Occipital lobe (tissue), 3 donors: ENCODE measurements at places on chromosomes 6 and 20.

DNA sequence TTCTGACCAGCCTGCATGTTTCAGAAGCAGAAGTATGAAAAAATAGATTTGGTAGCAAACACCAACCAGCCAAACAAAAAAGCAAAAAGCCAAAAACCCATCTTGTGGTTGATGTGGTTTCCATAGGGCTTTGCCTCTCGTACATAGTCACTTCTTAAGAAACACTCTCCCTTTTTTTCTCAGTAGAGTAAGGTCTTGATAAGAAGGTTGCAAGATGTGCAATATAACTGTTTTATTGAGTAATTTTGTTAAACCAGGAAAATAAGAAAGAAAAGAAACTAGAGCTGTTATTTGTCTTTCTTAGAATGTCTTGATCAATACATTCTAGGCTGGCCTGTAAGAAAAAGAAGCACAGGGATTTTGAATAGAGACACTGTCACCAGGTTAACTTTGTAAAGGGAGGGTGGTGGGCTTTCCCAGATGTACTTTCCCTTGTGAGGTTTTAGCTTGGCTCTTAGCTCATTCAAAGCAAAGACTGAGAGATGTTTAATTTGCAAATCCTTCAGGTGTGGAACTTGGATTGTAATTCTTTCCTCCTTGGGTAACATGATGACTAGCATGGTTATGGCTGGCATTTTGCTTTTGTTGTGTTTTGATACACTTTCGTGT, 49.7 kb downstream of the AKAP12 start:
- DNase-seq = no peak

DNA sequence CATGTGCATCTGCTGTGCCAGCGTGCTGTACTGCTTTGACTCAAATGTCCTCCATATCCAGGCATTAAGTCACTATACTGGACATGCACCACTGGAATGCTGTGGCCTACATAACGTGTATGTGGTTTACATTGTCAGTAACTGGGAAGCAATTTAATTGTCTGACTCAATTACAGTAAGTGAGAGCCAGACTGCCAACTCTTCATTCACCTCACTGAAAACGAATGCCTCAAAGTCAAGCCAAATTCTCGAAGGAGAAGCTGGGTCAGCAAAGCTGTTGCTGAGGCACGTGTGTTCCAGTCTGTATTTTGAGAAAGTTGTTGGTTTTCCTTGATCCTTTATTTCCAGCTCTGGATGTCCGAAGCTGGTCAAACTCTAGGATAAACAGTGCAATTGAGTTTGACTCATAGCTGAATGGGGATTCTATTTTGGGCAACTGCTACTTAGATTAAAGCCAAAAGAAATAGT, 534.3 kb downstream of the COL12A1 start:
- DNase-seq = no peak

- no peak for DNase-seq
Measured at GRCh38 chr20:30486103-30486478, 771.4 kb upstream of the DEFB115 start.

- no peak for DNase-seq
Measured at GRCh38 chr6:107556082-107556481, 66.2 kb downstream of the SOBP start.

- DNase-seq = no peak
Measured at GRCh38 chr20:22744341-22745193, 160.2 kb upstream of the FOXA2 start.

DNA sequence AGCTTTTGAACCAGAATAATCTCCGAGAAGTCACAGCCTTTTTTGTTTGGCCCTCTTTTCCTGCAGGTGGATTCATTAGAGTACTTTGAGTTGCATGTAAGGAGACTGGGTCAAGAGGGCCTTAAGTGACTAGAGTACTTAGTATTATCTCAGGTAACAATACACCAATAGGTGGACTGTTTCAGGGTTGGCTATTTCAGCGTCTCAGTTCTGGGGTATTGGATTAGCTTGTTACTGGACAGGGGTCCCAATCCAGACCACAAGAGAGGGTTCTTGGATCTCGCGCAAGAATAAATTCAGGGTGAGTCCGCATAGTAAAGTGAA, 47.3 kb upstream of the SLC9A8 start:
- no peak for DNase-seq

DNA sequence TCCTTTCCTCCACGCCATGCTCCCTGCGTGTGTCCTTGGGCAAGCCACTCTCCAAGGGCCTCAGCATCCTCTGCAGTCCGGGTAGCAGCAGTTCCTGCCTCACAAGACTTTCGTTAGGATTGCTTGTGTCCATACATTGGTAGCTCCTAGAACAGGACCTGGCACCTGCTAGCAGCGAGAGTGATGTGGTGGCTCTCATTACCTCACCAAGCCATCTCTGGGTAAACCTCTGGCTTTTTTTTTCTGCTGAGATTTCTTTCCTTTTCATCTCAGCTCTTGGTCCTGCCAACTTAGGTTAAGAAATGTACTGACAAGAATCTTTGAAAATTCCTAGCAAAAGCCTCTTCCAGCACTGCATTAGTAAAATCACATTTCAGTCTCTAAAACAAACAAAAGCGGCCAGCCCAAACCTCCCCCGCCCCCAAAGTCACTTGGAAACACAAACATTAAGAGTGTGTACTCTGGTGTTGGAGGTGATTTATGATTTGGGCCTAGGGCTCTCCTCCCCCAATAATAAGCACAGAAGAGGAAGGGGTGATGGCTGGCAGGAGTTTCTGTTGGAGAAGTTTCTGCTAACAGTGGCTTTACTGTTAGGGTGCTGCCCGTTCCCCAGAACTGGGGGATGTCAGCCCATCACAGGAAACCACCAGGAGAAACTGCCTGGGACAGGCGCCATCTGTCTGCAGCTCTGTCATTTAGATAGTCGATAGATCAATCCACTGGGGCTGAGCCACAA, 199.2 kb downstream of the CD83 start:
- no peak for DNase-seq

DNA sequence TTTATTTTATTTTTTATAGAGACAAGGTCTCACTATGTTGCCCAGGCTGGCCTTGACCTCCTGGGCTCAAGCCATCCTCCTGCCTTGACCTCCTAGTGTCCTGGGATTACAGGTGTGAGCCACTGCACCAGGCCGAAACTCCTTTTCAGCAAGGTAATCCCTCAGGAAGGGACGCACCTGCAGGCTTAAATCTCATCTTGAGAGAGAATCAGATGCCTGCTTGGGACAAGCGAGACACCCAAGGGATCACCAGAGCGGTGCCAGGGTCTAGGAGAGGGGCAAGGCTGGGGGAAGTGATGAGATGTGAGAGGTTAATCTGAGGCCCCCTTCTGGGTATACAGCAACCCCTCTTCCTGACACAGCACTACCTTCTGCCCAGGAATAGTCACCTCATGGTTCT, 4.0 kb upstream of the ATP9A start:
- DNase-seq = no peak

DNA sequence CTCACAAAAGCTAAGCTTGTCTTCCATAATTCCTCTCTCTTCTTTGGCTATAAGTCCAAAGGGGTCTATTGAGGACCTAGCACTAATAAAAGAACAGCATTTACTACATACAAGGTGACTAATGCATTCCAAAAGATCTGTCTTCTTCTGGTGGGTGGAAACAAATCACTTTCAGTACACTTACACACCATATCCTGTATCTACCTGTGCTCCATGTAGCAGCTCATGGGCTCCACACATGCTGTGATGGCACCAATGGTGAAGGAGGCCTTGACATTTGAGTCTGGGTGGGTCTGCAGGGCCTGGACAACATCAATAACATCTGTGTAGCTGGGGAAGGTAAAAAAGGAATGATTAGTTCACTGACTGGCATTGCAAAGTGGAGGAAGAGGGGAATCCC, 42.4 kb upstream of the SLC4A11 start:
- no peak for DNase-seq

DNA sequence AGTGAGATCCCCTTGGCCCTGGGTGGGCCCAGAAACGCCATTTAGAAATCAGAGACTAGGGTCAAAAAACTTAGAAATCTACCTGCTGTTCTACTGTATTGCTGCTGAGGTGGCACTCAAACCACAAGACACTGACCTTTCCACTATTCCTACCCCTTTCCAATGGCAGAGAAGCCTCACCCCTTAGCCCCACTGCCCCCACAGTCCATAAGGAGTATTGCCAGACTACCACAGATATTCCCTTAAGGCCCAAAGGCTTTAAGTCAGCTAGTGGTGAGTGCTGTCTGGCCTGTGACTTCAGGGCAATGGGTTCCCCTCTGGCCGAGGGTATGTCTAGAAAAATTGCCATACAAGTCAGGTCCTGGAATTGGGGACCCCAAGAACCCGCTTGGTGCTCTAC, 656.1 kb downstream of the COL12A1 start:
- DNase-seq = no peak

- DNase-seq = no peak
Measured at GRCh38 chr20:62067547-62068260, 2.0 kb upstream of the TAF4 start.

DNA sequence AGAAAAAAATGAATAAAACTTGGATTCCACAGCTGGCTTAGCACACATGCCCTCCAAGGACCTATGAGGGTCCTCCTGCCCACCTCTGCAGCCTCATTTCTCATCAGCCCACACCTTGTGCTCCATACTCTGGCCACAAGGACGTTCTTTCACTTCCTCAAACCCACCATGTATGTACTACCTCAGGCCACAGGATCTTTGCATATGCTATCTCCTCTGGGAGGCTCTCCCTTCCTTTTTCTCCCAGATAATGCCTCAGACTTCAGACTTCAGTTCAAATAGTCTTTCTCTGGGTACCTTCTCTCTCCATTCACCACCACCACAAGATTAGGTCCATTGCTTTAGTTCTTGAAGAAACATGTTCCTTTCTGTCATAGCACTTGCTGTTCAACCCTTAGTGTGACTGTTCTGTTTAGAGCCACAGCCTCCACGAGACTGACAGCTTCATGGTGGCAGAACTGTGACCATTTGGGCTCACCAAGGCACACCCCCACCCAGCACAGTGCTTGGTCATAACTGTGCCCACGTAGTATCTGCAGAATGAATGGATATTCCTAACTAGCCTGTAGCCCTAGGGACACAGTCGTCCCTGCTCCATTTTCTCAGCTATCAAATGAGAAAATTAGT, 146.7 kb upstream of the LRFN2 start:
- DNase-seq = no peak

GRCh38 chr6:86045038-86045437, 402.4 kb upstream of the SYNCRIP start:
- DNase-seq = no peak

DNA sequence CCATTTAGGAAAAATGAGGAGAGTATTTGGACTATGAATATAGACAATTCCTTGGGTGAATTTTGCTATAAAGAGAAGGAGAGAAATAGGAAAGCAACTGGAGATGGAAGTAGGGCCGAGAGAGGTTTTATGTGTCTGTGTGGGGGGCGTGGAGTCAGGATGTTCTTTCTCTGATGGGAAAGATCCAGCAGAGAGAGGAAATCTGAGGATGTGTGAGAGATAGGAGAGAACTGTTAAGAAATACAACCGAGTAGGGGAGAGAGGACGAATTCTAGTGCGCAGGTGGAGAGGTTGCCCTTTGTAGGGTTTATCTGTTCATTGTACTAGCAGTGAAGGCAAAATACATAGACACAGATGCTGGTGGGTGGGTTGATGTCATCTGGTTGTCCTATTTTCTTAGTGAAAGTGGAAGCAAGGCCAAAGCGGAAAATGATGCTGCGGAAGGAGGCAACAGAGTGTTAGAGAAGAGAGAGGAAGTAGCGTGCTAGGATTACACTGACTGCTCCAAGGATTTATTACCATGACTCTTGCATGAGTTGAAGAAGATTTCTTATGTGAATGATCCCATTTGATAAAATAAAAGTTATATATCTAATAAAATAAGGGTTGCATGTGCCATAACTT, 57.7 kb downstream of the CLVS2 start:
- DNase-seq = no peak

GRCh38 chr20:9301129-9302090, 213.0 kb upstream of the LAMP5 start:
- DNase-seq = no peak

GRCh38 chr20:9128568-9128967, 59.7 kb downstream of the PLCB4 start:
- no peak for DNase-seq

GRCh38 chr20:25389858-25390537, 637 bp downstream of the ABHD12 start:
- peak; percentile 32 for DNase-seq

- peak; percentile 37 for DNase-seq
Measured at GRCh38 chr6:154164397-154164796, 125.4 kb downstream of the OPRM1 start.

DNA sequence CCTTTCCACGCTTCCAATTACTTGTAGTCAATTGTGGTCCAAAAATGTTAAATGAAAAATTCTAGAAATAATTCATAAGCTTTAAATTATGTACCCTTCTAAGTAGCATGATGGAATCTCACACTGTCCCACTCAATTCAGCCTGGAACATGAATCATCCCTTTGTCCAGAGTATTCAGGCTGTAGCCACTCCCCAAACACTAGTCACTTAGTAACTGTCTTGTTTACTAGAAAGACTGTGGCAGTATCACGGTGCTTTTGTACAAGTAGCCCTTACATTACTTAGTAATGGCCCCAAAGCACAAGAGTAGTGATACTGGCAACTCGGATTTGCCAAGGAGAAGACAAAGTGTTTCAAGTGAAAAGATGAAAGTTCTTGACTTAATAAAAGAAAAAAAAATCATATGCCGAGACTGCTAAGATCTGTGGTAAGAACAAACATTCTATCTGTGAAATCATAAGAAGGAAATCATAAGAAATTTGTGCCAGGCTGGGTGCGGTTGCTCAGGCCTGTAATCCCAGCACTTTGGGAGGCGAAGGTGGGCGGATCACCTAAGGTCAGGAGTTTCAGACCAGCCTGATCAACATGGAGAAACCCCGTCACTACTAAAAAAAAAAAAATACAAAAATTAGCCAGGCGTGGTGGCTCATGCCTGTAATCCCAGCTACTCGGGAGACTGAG, 168.5 kb upstream of the SIM1 start:
- no peak for DNase-seq

DNA sequence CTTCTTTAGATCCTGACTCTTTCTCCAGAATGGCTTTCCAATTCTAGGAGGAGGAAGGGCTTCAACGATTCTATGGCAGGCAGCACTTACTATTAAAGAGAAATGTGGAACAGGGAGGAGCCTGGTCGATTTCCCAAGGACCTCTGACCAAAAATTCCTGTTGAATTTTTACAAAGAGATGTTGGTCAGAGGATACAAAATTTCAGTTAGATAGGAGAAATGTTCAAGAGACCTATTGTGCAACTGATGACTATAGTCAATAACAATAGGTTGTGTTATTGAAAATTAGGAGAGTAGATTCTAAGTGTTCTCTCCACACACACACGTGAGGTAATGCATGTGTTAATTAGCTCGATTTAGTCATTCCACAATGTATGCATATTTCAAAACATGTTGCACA, 130.1 kb upstream of the TNFAIP3 start:
- DNase-seq = no peak

GRCh38 chr6:31128093-31128676, 7.9 kb upstream of the CDSN start:
- DNase-seq = peak; percentile 8

DNA sequence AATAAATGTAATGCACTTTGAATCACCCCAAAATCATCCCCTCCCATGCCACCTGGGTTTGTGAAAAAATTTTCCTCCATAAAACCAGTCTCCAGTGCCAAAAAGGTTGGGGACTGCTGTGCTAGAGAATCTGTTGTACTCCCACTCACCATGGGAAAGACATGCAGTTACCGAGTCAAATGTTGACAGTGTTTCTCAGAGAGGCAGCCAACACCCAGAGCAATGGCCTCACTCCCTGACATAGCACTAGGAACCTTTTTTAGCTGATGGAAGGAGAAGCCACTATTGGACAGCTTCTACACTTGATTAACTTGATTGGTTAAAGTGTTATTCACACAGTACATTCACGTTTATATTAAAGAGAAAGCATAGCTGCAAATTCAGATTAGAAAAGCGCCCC, 59.8 kb upstream of the MANEA start:
- no peak for DNase-seq

- no peak for DNase-seq
Measured at GRCh38 chr6:73666393-73666792, 12.6 kb upstream of the SLC17A5 start.
